T-helper 2 cell treated with Interferon-gamma antibody and Interleukin-4, amounts not matched to agents 5 μg/mL and 100 μg/mL, for 36 hours (primary cell): ENCODE measurements at places on chromosomes 7 and 10.

DNA sequence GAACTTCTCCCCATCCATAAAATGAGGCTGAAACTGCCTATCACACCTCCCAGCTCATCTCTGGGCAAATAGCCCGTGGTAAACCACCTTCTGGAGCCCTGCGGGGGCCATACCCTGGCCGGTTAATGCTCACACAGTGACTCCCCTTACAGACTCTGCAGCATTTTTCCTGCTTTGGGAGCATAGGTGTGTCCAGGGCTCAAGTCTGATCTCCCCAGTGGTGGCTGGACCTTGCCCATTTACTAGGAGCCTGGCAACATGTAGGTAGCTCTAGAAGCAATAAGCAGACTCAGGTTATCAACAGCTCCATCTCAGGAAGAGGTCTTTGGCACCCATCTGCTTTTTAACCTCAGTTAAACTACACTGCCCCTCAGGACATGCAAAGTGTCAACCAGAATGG, 5.5 kb upstream of the CDHR1 start:
- no peak for DNase-seq

DNA sequence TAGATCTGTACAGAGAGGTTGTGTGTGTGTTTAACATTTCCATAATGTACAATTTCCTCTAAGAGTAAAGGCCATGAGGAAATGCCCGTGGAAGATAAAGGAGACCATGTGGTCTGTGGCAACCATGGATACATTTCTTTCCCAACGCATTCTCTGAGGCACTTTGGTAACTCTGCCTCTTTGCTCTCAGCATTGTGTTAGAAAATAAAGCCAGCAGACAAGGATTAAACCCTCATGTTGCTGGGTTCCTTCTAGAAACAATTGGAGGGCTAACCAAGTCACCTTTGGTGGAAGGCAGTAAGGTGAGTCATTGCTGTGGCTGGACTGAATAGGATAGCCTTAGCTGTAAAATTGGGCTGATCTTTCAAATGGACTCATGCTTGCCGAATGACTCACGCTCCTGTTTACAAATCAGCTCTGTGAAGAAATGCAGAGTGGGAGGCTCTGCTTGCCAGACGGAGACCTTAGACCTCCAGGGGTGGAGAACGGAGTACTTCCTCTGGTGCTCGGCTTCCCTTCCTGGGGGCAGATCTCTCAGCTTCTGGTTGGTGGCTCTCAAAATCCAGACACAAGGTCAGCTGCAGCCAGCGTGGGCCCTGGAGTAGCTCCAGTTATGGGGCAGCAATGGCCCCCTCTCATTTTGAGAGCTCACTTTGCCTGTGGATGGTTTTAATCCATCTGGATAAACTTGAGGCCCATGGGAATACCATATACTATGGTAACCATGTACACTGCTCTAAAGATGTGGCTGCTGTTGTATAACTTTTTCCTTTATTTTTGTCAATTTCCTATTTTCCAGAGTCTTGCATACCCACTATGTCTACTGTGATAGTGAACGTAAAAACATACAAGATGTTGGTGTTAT, 137.3 kb downstream of the TCF7L2 start:
- DNase-seq: no peak

GRCh38 chr10:92395271-92395670, 104.3 kb downstream of the MARCHF5 start:
- no peak for DNase-seq

GRCh38 chr7:113730309-113730955, 188.4 kb downstream of the PPP1R3A start:
- DNase-seq: no peak

DNA sequence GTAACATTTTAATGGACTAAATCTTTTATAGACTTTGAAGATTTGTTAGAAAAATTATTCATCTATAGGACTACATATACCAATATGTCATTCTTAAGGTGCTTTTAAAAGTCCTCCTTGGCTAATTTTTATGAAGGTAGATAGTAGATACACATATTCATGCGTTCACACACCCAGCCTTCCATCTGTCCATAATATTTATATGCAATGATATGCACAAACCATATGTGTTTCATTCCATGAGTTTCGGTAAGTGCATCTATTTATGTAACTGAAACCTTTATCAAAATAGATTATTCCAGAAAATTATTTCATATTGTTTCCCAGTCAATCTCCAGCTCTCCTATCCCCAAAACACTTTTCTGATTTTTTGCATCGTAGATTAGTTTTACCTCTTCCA, 101.7 kb downstream of the ANLN start:
- DNase-seq: no peak

DNA sequence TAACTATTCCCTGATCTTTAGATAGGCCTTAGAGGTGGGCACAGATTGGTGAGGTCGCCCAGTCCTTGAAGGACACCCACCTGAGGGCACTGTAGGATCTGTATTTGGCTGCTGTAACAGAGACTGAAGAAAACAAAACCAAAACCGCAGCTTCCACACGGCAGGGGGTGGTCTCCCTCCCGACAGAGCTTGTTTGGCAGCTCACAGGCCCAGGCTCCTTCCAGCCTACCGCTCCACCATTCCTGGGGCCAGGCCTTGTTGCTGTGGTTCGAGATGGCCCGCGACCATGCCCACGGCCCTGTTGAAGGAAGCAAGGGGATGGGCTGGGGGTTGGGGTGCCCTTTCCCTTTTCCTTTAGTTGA, 30.4 kb downstream of the ZNF783 start:
- no peak for DNase-seq

DNA sequence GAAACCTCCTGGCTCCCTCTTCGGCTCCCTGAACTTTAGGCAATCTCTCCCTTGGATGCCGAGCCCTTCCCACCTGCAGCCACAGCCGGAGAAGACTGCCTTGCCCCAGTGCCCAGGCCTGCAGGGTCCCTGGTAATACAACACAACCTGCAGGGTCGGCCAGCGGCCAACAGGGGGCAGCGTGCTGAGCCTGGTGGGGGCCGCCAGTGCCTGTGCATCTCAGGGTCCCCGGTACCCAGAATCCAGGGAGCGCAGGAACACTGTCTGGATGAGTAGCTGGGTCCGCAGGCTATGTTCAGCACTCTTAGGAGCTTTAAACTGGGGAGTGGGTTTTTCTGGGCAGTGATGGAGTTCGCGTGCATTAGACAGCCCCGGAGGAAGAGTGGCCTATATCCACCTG, 17.5 kb upstream of the C10orf71 start:
- DNase-seq: no peak

- DNase-seq: no peak
Observed at GRCh38 chr10:129873351-129873750, 90.7 kb downstream of the EBF3 start.

- peak; percentile 54 for DNase-seq
Observed at GRCh38 chr10:95236068-95236903, 42.2 kb downstream of the ACSM6 start.

- DNase-seq: no peak
Observed at GRCh38 chr7:140159497-140159896, 17.3 kb downstream of the KDM7A start.

GRCh38 chr7:57205000-57205399, 72.8 kb upstream of the ZNF479 start:
- no peak for DNase-seq

DNA sequence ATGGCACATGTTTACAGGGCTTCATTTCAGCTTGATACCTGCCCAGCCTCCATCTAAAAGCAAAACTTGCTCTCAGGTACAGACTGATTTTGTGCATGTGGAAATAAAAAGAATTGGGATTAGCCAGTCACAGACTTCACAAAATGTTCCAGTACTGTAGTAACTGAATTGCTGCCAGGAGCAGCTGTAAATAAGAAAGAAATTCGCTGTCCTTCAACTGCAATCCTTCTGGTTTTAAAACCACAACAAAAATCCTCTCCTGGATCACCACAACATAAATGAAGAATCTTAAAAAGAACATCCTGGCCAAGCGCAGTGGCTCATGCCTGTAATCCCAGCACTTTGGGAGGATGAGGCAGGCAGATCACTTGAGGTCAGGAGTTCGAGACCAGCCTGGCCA, 3.9 kb upstream of the MIOS start:
- DNase-seq: no peak
